ENCODE measurements at places on chromosomes 16 and 17. TPM values are rescaled to one million over a fixed set of nuclear protein-coding genes. Genes with fewer than 3 reads are reported as not detected.

- no peak for DNase-seq
Measured at GRCh38 chr17:46874906-46875305, 23.5 kb downstream of the WNT9B start.

DNA sequence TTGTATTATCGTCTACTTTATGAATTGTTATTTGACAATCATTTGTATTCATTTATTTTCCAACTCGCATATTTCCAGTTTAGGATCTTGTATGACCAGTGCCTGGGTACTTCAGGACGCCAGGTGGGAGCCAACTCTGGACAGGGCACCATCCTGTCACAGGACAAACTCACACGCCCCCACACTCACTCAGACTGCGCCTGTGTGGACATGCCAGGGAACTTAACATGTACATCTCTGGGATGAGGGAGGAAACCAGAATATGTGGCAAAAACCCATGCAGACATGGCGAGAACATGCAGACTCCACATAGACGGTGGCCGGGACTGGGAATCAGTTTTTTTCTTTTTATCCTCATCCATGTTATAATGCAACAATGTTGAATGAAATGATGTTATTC, 68.5 kb downstream of the CLEC16A start:
- DNase-seq, result no peak

- no peak for DNase-seq
Measured at GRCh38 chr17:43384476-43384862, 14.3 kb upstream of the ARL4D start.

DNA sequence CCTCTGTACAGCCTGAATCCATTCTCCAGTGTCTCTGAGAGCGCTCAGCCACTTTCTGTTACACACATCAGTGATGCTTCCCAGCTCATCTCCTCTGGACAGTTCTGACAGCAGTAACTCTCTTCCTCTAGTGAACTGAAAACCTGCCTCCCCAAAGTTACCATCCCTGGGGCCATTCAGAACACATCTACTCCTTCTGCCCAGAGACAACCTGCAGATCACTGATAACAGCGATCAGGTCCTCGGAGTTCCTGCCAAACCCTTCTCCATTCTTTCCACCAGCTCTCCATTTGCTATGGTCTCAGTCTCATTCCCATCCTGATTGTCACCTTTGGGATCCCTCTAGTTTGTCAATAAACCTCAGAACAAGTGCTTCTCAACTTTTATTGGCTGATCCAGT, 7.3 kb downstream of the ZZEF1 start:
- no peak for DNase-seq

- no peak for DNase-seq
Measured at GRCh38 chr16:31542763-31543162, 15.1 kb downstream of the AHSP start.

DNA sequence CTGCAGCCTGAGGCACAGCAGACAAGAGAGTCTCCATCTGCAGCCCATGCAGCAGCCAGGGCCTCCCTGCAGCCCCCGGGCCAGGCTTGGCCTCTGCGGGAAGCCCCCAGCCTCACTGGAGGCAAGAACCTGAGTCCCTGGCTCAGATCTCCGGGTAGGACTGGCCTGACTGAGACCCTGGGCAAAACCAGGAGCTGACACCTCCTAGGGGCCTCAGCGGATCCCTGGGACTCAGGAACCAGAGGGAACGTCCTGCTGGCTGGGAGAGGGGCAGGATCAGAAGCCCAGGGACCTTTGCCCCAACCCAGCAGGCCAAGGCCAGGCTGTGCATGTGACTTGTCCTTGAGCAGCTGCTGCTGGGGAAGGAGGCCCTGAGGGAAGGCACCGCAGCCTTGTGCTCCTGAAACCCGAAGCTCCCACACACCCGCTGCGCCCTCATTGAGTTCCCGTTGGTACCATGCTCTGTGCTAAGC, 1.7 kb upstream of the PRSS21 start:
- DNase-seq, result no peak

- DNase-seq, result peak; percentile 89
Measured at GRCh38 chr17:65785109-65785508, 223.7 kb upstream of the AXIN2 start.

GRCh38 chr16:27722207-27722606, 172.3 kb downstream of the KATNIP start:
- no peak for DNase-seq

GRCh38 chr16:88864521-88864920, 1.9 kb downstream of the PABPN1L start:
- no peak for DNase-seq

GRCh38 chr17:68613739-68614298, 12.7 kb upstream of the FAM20A start:
- peak; percentile 60 for DNase-seq

GRCh38 chr17:71428897-71429296, 691.9 kb upstream of the SOX9 start:
- no peak for DNase-seq

GRCh38 chr17:78790552-78790951, 8.5 kb upstream of the CYTH1 start:
- DNase-seq, result no peak

DNA sequence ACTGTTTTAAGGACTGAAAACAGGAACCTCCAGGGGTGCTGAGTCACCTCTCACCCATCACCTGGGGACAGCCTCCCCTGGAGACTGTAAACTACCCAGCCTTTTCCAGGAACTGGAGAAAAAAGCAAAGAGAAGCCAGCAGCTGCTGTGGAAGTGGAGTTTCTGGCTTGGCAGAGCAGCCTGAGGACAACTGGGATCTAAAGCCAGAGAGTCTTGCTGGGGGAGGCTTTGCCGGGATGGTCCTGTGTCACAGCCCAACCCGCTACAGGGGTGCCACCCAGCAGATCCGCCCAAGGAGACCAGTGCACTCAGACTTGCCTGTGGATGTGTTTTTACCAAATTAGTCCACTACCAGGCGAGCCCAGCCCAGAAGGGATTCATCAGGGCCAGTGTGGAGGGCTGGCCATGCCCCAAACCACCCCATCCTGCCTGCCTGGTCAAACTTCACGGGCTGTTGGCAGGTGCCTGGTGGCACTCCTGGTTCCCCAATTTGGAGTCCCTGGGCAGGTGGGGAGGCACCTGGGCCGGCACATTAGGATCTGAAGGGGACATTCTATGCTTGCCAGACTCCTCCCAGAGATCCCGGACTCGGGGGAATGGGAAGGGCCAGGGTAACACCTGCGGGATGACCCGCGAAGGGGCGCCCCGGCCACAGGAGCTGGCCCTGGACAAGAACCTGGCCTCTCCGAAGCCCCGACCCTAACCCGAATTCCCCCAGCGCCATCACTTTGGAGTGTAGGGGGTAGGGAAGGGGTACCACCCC, 771 bp downstream of the MSRB1 start:
- DNase-seq, result no peak

DNA sequence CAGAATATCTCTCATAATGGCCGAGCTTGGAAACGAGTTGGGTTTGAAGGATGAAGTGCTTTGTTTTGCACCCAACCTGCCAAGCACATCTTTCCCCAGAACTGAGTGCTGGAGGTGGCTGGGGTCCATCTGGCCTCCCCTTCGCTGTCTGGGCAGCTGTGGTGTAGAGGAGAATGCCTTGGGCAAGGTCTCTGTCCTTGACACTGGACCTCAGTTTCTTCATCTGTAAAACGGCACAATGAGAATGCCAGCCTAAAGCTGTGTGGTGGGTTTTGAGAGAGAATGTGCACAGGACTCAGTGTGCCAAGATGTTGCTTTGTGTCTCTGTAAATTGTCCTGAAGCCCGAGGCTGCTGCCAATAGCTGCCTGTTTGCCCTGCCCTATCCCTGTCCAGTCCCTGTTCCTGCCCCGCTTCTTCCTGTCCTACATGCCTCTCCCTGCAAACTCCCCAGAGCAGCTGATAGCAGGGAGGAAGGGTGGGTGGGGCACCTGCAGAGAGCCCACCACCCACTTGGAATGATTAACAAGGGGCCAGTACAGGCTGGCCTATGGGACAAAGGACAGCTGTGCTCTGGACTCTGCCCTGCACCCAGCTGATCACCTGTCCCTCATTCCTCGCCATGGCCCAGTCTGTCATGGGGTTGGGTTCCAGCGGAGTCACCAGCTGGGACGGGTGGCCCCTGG, 15.3 kb downstream of the LASP1 start:
- DNase-seq, result no peak

- no peak for DNase-seq
Measured at GRCh38 chr16:4385789-4386450, 14.3 kb downstream of the VASN start.

- DNase-seq, result no peak
Measured at GRCh38 chr17:1100382-1100781, 79.4 kb downstream of the ABR start.

- DNase-seq, result no peak
Measured at GRCh38 chr16:83004868-83005652, 378.3 kb downstream of the CDH13 start.

GRCh38 chr17:48715496-48716399, 6.6 kb downstream of the PRAC1 start:
- DNase-seq, result no peak

DNA sequence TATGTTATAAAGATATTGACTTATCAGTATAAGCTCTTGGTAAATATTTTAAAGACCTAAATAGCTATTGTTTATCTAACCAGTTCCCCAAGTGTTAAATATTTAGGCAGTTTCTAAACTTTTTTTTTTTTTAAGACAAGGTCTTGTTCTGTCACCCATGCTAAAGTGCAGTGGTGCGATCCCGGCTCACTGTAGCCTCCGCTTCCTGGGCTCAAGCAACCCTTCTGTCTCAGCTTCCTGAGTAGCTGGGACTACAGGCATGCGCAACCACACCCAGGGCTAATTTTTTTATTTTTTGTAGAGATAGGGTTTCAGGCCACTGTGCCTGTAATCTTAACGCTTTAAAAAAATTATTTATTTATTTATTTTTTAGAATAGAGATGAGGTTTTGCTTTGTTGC, 43.5 kb downstream of the SNX29 start:
- DNase-seq, result no peak

GRCh38 chr17:73196500-73196899, 3.6 kb downstream of the COG1 start:
- DNase-seq, result peak; percentile 74

SLFN12 gene
- total RNA-seq, result 75.6 TPM

PRAC2 gene
- not detected for total RNA-seq

COG8 gene
- 37.4 TPM for total RNA-seq

ZNF469 gene
- total RNA-seq, result 1.0 TPM

DOK4 gene
- 21.6 TPM for total RNA-seq

KRTAP4-1 gene
- not detected for total RNA-seq

DOC2B gene
- 57.9 TPM for total RNA-seq

DDX28 gene
- 19.5 TPM for total RNA-seq

RHBDF1 gene
- 30.1 TPM for total RNA-seq

MRPL28 gene
- total RNA-seq, result 103 TPM

TRIM25 gene
- total RNA-seq, result 51.0 TPM

C16orf74 gene
- total RNA-seq, result 12.4 TPM

ZSCAN10 gene
- total RNA-seq, result not detected

Data from dermis blood vessel endothelial cell (primary cell).